Putamen (tissue), 1 donor: ENCODE measurements at places on chromosomes 6 and 20.
A peak's percentile ranks its signal among the peaks of the same experiment; 100 is the strongest.

- no peak for DNase-seq
Measured at GRCh38 chr6:165119231-165120020, 190.0 kb downstream of the C6orf118 start.

DNA sequence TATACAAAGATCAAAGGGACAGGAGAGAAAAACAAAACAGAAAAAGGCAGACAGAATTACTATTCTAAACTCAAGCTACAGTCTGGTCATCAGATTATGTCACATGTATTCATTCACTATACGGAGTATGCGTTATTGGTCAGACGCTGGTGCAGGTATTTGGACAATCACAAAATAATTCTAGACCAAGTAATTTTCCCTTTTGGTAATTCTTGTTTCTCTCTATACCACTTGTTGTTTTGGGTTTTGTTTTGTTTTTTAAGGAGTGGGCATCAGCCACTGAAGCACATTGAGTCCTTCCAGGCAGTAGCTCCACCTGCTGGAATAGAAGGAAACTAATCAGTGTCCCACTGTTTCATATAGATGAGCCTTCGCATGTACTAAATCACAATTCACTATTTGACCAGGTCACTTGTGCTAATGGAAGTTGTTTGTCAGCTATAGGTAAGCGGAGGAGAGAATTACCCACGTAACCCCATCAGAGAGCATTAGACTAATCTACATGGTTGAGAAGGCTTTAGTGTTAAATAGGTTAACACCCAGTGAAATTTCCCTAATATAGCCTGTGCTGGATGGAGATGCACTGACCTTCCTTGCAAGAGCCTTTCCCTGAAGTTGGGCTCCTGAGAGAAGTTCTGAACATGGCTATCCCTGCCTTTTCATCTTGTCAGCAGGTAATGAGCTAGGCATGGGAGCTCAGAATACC lies 77.9 kb downstream of the TNFAIP3 start:
- DNase-seq = no peak

DNA sequence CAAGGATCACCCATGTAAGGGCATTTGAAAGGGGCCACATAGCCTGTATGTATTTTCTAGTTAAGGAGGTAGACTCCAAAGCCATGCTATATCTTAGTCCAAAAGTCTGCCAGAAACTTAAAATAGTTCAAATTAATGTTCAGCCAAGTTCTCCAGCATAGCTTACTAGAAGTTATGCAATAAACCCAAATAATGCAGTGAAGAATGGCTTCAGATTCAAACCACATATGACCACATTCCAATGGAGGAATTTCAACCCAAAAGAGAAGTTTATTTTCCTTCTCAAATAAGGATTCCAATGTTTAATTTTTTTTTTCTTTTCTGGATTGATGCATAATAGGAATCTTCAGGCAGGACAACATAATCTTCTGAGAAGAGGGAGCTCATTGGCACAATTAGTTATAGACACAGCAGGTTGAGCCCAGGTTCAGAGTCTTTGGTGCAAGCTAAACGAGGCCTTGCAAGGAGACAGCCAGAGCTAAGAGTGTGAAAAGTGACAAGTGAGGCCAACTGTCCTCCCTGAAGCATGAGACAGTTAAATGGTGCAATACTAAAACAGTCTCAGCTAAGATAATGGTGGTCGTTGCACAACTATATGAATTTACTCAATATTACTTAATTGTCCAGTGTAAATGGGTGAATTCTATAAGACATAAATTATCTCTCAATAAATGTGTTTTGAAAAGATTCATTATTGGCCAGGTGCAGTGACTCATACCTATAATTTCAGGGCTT lies 598.8 kb upstream of the CDH4 start:
- DNase-seq = no peak

DNA sequence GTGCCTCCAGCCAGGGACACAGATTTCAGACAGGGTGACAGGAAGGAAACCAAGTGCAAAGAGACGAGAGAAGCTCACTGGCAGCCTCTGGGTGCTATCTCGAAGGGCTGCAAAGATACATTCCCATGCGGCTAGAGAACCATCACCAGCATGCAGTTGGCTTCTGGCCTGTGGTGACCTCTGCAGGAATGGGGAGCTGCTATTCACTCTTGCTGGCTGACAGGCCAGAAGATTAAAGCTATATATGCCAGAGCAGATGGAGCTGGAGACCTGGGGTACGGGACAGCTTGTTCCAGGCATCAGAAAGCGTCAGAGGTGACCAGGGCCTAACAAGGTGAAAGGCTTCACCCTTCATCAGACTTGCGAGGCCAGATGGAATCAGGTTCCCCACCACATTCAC lies 20.0 kb downstream of the MAP1LC3A start:
- DNase-seq = no peak

GRCh38 chr6:18155150-18155863 lies at the start of gene KDM1B:
Gene KDM1B (plus strand): TSS chr6:18155422. CDS start chr6:18159896, 4,474 bp downstream.
- DNase-seq = peak; percentile 99

- DNase-seq = no peak
Measured at GRCh38 chr6:110628330-110628729, 151.9 kb upstream of the SLC22A16 start.

- DNase-seq = no peak
Measured at GRCh38 chr20:21936720-21937380, 231.4 kb downstream of the PAX1 start.

- no peak for DNase-seq
Measured at GRCh38 chr6:163954088-163954775, 539.7 kb downstream of the QKI start.

GRCh38 chr20:41935259-41935791 lies 317.1 kb upstream of the CHD6 start:
- DNase-seq = no peak

- DNase-seq = no peak
Measured at GRCh38 chr6:21070620-21071019, 522.9 kb upstream of the SOX4 start.

GRCh38 chr6:353642-354614 lies 37.6 kb upstream of the IRF4 start:
- DNase-seq = no peak

GRCh38 chr20:44552950-44553908 lies 29.1 kb upstream of the PKIG start:
- DNase-seq = no peak

DNA sequence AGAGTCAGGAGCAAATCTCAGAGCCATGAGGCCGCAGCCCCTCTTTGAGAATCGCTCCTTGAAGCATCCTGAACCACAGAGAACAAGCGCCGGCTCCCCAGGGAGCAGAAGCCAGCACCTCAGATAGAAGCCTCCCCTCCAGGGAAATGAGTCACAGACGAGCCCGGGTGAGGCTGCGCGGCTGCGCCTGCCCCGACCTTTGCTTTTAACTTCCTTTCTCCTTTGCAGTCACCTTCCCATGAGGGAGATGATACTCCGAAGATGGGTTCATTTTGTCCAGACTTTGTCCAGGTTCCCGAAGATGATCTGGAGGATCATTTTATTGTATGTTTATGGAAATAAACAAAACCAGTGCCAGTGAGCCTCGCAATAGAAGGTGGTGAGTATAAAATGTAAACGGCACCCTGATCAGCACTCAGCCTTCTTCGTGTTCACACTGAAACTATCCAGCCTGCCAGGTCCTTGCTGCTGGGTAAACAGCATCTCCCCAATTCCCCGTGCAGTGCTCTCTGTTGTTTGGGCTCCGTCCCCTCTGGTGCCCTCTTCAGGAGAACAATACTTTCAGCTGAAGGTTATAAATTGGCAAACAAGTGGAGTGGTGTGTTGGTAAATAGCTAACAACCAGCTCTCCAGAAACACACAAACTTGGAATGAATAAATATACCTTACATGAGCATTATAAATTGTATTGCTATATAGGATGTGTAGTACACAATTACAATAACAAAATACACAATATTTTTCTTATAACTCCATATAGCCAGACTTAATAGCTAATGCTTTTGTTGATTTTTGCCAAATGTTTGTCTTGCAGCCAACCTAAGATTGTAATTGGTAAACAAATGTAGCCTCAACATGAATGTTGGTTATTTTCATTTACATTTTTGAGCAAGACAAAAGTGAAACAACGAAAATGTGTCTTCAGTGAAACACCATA lies 41.4 kb upstream of the TMEM181 start:
- peak; percentile 78 for DNase-seq

- no peak for DNase-seq
Measured at GRCh38 chr6:74167511-74167910, 471.5 kb downstream of the CD109 start.

DNA sequence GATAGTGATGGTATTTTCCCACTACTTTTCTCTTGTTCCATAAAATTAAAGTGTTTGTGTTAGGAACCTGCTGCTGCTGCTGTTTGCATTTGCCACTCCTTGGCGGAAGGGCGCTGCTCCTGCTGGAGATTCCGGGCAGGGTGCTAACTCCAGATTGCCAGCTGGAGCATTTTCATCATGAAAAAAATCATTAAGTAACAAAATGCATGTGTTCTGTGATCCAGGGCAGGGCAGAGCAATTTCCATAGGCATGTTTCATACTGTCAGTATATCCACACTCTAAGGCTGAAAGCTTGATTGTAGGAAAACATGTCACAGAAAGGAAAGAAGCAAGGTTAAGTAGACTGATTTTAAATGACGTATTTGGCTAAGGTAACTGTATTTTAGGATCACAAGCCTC lies 24.0 kb downstream of the PBOV1 start:
- no peak for DNase-seq

DNA sequence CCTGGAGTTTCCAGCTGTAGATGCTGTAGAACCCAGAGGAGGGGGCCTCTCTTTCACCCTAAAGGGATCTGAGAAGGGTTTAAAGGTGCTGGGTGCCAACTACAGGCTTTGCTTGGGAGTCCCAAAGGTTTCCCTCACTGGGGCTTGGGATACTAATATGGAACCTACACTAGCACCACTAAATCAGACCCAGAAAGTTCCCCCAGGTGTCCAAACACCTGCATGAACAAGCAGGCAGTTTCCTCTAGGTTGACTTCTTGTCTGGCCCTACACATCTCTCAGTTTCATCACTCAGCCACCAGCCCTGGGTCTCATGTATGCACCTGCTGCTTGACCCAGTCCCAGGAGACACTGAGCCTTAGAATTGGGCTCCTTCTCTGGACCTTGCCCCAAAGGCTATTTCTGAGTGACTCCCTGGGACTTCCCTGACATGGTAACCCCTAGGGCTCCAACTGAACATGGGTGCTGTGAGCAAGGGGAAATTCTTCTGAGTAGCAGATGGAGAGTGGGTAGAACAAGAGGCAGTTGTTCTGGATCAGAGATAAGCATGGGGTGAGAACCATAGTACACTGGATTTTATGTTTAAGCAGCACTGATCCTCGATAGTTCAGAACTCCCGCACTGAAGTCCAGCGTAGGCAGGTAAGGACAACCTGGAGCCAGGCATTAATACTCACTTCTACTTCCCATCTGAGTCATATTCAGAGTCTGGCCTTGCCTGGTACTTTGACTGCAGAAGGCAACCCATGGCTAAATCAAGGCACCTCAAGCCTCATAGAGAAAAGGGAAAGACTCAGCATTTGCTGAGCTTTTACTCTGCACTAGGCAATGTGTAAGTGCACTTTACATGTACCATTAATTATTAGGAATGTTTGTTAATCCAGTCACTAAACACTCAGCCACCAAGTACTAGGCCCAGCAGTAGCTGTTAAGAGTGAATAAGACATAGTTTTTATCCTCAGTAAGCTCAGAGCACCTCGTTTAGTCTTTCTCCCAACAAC lies 16.8 kb downstream of the BCL2L1 start:
- no peak for DNase-seq

GRCh38 chr6:108528878-108529277 lies 31.8 kb upstream of the FOXO3 start:
- DNase-seq = no peak

DNA sequence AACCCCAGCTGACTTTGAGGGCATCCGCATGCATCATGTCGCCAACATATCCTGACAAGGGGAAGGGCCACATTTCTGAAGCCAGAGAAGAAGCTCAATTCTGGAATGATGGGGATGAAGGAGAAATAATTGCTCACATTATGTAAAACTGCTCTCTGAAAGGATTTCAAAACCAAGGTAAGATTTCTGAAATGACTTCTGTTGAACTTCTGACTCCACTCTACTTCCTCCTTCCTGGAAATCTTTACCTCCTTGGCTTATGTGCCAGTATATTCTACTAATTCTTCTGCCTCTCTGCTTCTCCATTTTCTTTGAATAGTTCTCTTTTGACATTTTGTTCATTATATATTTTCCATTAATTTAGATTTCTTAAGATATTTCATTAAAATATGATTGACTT lies 31.9 kb downstream of the HLA-DPB1 start:
- no peak for DNase-seq

GRCh38 chr6:36968266-36968977 lies 13.9 kb downstream of the PI16 start:
- DNase-seq = no peak

DNA sequence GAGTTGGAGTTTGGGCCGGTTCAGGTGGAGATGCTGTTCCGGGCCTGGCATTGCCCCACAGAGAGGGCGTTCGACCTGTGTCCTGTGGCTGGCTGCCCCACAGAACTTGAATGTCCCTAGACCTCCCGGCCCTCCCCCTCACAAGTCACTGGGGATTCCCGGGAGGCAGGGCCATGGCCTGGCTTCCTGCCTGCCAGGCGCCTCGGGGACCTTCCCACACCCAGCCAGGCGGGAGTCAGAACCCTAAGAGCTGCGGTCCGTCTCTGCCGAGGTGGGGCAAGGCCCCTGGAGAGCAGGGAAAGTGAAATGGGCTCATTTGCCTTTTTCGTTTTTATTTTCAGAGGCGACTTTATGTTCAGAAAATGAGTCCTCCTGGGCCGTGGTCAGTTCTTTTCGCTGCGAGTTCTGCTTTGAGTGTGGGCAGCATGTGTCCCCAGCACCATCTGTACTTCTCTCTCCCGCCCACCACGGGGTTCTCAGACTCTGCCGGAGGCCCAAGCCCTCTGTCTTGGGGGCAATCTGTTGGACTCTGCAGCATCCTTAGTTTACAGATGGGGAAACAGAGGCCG lies 8.5 kb downstream of the RBM38 start:
- no peak for DNase-seq

- peak; percentile 19 for DNase-seq
Measured at GRCh38 chr6:20159781-20160540, 52.3 kb downstream of the MBOAT1 start.

- DNase-seq = peak; percentile 87
Measured at GRCh38 chr6:159106627-159107241, 61.9 kb upstream of the TAGAP start.

DNA sequence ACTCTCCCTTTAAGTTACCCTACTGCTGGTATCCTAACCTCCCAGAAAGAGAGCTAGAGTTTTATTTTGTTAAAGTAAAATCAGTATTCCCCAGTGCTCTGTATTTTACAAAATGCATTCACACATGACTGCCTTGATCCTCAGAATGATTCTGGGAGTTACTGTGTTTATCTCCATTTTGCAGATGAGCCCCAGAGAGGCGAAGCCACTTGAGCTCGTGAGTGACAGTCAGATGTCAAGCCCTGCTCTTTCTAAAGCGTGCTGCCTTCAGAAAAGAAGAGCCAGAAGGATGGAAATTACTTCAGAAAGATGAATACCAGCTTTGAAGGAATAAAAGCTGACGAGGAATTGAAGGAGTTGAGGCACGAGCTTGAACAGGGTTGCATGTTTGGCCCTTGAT lies 14.1 kb upstream of the OSER1 start:
- no peak for DNase-seq

- peak; percentile 59 for DNase-seq
Measured at GRCh38 chr20:49846206-49846807, 33.7 kb downstream of the SLC9A8 start.
